Activated CD8-positive, alpha-beta memory T cell treated with anti-CD3 and anti-CD28 coated beads for 1 hour (primary cell): ENCODE measurements at places on chromosomes 3 and 15.

DNA sequence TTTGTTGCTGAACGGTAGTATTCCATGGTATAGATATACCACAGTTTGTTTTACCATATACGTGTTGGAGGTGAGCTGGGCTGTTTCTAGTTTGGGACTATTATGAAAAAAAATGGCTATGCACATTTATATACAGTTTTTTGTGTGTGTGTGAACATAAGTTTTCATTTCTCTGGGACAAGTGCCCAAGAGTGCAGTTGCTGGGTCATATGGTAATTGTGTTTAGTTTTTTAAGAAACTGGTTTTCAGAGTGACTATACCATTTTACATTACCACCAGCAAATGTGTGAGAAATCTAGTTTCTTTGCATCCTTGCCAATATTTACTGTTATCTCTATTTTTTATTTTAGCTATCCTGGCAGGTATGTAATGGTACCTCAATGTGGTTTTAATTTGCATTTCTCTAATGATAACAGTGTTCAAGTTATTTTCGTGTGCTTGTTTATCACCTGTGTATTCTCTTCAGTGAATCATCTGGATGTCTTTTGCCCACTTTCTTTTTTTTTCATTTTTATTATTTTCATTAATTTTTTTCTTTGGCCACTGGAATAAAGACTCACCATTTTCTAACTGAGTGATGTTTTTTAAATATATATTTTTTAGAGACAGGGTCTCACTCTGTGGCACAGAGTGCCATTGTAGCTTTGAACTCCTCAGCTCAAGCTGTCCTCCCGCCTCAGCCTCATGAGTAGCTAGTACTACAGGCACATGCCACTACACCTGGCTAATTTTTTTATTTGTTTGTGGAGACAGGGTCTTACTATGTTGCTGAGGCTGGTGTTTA lies 75.3 kb downstream of the ZNF609 start:
- no peak for DNase-seq

- no peak for DNase-seq
These were observed 318.6 kb upstream of the LRRFIP2 start for GRCh38 chr3:37492977-37493471.

DNA sequence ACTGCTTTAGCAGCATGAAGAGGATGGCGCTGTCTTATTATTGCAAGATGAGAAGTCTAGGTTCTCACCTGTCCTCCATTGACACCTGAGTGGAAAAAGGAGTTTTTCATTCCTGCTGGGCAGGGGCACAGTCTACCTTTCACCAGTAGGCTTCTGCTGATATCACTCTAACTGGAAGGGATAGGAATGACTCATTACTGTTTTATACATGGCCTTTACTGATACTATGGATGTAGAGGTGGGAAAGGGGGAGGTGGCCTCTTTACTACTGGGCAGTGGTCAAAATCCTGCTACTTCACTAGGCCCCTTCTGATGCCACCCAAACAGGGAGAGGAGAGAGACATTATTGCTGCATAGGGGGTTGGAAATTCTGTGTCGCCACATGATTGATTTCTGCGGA lies 97.8 kb downstream of the BBX start:
- DNase-seq: no peak

DNA sequence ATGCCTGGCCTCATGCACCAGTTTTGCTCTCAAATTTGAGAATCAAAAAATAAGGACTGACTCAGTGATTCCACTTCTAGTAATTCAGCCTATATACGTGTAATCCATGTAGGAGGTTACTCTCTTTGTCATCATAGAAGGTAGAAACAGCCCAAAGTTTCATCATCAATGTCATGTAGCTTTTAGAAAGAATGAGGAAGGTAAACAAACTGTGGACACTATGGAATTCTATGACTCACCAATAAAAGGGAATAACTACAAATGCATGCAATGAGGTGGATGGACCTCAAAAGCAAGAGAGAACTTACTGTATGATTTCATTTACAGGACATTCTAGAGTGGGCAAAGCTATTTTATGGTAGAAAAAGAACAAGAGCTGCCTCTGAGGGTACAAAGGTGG lies 93.2 kb upstream of the LRIG1 start:
- no peak for DNase-seq
